ENCODE measurements at places on chromosomes 2 and 18.

DNA sequence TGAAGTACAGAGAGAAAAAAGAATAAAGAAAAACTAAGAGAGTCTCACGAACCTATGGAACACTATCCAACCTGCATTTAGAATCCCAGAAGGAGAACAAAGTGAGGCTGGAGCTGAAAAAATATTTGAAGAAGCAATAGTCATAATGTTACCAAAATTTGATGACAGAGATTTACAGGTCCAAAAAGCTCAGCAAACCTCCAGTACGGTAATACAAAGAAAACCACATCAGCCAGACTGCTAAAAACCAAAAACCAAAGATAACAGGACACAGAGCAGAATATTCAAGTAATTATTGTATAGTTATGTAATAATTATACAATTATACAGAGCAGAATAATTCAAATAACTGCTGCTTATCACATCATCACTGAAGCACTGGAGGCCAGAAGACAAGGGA is 23.7 kb downstream of the ATL2 start:
- no peak for DNase-seq

GRCh38 chr2:143700865-143701264 is 571.6 kb downstream of the ARHGAP15 start:
- DNase-seq = no peak

GRCh38 chr2:66704786-66705185 is 269.9 kb downstream of the MEIS1 start:
- no peak for DNase-seq

- no peak for DNase-seq
These were observed 42.8 kb upstream of the KLF11 start for GRCh38 chr2:10000541-10000940.

- no peak for DNase-seq
These were observed 1.6 kb downstream of the NUP35 start for GRCh38 chr2:183125659-183126341.

DNA sequence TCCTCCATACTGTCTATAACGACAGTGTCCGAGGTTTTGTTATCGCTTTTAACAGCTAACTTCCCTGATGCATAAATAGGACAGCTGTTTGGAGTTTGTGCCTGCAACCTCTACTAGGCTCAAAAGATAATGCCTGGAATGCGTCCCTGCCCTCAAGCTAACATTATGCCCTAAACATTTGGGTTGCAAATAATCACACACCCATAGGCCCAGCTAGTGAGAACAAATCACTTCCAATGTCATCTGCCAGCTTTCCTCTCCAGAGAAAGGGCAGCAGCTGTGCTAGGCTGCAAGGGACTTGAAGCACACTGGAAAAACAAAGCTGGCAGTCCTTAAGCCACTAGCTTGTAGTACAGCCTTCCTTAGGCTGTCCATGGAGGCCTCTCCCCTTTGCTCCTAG is 201.8 kb upstream of the LYPD1 start:
- DNase-seq = no peak

DNA sequence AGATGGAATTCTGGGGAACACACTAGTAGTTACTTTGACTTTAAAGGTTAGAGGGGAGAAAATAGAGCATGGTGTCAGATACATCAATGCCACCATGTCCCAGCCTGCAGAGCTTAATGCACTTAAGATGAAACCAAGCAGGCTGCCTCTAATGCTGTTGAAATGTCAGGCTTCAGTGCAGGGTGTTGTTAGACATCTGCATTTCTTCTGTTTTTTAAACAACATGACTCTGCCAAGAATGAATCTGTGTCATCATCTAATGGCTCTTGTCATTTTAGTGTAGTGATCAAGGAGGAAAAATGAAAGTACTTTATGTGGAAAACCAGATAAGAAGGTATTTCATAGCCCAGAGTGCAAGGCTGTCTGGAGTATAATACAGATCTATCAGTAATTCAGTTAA is 29.9 kb downstream of the LYPD1 start:
- no peak for DNase-seq

DNA sequence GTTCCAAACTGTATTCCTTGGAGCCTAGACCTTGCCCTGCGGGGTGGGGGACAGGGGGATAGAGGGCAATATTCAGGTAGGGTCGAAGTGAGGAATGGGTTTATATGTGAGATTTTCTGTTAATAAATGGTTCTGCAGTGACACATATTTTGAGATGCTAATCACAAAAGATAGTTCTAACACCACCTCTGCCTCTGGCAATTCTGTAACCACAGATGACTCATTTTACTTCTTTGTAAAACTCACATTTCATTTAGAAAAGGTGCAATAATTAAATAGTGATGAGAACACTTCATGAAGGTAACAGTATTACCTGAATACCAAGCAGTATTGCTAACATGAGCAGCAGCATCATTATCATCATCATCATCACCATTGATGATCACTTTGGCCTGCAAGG is 306.6 kb downstream of the SUCLG1 start:
- DNase-seq = no peak

DNA sequence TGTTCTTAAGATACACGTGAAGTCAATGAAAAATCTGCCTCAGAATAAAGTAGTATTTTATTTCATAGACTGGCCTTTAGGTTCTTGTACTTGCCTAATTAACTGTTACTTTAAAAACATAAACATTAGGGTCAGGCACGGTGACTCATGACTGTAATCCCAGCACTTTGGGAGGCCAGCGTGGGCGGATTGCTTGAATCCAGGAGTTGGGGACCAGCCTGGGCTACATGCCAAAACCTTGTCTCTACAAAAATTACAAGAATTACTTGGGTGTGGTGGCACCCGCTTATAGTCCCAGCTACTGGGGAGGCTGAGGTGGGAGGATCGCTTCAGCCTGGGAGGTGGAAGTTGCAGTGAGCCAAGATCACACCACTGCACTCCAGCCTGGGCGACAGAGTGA is 16.0 kb upstream of the SNORC start:
- DNase-seq = no peak

DNA sequence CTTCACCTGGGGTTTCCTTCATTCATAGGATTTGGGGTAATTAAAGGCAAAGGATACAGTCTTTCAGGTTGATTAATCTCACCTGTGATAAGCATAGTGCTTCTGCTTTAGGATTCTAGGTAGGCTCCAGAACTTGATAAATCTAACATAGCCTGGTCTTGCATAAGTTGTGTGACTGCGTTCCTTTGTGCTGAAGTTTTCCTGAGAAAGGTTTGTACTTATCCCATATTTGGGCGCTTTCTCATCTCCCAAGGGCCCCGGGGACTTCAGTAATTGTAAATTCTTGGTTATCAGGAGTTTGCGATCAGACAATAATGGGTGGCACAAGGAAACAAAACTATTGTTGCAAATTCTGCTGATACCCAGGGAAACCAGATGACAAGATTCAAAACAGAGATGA is 53.1 kb downstream of the MTCL1 start:
- DNase-seq = no peak

DNA sequence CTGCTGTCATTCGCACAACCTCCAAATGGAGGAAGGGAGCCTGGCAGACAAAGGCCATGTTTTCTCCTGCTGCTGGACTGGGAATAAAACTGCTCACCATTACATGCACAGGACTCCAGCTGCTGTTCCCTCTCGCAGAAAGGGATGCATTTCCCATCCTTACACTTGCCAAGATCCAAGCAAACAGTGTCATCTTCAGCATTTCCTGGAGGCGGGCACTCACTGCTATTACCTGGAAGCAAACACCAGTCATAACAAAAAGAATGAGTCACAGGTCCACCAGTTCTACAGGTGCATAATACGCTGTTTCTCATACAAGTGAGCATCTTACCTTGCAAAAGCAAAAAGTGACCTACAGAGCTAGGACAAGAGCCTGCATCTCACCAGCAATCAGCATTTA is 22.7 kb downstream of the IAH1 start:
- no peak for DNase-seq

- DNase-seq = no peak
These were observed 33.9 kb upstream of the FOSL2 start for GRCh38 chr2:28358668-28359201.

DNA sequence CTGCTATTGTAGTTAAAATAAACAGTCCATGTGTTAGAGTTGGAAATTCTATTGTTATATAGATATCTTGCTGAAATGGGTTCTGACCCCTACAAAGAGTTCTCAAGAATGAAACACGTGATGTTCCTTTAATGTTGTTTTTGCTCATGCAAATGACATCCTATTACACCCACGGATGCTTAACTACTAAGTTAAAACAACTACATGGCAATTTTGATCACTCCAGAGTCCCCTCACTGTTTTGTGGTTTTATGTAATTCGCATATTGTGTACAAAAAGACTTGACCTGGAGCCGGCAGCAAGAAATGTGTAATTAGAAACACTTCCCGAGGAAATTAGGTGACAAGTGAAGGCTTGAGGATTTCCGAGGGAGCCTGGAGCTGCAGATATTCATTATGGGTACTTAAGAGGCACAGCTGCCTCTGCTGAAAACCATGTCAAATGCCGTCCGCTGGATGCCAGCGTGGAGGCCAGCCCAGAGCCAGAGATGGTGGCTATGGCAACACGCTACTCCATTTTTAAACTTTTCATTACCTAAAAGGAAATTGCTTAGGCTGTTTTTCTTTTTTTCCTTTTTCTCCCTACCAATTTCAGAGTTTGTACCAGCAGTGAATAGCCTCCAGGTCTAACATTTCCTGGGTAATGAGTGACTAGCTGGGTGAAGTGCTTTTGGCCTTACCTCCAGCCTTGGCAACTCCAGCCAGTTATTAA is 21.0 kb upstream of the CABLES1 start:
- DNase-seq = no peak

DNA sequence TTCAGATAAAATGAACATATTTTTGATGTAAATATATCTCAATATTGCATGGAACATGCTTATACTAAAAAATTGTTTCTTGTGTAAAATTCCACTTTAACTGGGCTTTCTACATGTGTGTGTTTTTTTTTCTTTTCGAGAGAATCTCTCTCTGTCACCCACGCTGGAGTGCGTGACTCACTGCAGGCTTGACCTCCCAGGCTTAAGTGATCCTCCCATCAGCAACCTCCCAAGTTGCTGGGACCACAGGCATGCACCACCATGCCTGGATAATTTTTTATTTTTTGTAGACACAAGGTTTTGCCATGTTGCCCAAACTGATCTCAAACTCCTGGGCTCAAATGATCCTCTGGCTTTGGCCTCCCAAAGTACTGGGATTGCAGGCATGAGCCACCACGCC is 254.6 kb downstream of the LOXHD1 start:
- DNase-seq = no peak

GRCh38 chr18:24922491-24922890 is 429.5 kb downstream of the ZNF521 start:
- DNase-seq = no peak

GRCh38 chr2:94977826-94978225 is 47.7 kb upstream of the MAL start:
- no peak for DNase-seq

DNA sequence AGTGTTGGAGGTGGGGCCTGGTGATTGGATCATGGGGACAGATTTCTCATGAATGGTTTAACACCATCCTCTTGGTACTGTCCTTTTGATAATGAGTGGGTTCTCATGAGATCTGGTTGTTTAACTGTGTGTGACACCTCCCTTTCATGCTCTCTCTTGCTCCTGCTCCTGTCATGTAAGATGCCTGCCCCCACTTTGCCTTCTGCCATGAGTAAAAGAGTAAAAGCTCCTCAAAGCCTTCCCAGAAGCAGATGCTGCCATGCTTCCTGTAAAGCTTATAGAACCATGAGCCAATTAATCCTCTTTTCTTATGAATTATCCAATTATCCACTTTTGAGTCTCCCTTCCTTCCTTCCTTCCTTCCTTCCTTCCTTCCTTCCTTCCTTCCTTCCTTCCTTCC is 317.7 kb downstream of the RDH14 start:
- DNase-seq = no peak

DNA sequence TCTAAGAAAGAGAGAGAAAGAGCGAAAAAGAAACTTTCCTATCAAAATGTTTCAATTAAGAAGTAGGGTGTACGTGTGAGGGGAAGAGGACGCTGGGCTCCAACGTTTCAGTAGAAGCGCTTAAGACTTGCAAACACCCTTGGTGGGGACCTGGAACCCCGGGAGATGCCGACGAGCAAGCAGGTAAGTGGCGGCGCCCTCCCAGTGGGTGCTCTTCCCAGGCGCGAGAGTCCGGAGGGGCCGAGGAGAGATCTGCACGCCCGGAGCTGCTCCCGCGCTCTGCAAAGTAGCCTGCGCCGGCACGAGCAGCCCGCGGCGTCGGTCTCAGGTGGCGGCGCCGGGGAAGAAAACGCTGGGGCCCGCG is 678 bp upstream of the OTX1 start:
- no peak for DNase-seq

DNA sequence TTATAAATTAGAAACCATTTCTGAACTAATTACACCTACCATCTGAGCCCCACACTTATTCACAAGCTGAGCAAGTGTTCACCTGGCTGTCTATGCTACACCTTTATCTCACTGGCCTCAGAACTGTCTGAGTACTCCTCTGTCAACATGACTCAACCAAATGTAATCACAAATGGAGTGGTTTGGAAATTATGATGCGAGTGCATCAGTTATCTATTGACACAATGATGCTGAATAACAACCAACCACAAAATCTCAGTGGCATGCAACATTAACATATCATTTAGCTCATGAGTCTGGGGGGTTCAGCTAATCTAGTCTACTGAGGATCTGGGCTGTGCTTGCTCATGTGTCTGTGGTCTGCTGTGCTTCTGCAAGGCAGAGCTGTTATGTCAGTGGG is 184.2 kb upstream of the NXPH2 start:
- no peak for DNase-seq

DNA sequence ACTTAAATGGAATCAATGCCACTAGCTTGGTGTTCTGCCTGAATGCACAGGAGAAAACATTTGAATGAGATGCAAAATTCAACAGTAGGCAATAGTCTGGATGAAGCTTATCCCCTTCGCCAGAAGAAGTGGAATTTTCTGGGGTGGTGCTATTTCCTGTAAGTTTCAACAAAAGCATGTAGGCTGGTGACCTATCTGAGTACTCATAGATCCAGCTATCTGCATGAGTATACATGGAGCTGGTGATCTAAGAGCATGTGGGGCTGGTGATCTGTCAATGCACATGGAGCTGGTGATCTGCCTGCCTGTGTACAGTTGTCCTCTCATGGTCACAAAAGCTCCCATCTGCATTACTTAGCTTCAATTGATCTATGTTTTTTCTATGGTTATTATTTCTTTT is 71.2 kb downstream of the SLC9A4 start:
- no peak for DNase-seq

DNA sequence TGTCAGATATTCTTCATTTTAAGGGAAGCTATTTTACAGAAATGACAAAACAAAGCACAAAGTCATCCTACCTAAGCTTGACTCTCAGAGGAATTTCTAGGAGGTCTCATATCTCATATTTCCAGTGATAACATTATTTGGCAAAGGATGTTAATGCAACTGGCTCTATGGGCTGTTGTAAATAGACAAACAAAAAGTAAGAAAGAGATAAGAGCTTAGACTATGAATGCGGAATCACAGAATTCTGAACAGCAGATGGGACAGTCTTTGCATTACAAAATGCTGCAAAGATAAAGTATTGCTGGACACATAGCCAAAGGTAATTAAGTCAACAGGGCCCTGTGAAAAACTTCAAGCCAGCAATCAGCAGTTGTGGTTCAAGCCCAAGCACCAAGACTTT is 23.9 kb downstream of the PIAS2 start:
- no peak for DNase-seq

Measured in CD4-positive, alpha-beta T cell treated with Interleukin-1 beta for 1 hour (primary cell).